ENCODE measurements at places on chromosomes 7 and 10. TPM values are rescaled to one million over a fixed set of nuclear protein-coding genes. Genes with fewer than 3 reads are reported as not detected.

GRCh38 chr7:539731-540411, 20.2 kb upstream of the PDGFA start:
- DNase-seq: no peak

DNA sequence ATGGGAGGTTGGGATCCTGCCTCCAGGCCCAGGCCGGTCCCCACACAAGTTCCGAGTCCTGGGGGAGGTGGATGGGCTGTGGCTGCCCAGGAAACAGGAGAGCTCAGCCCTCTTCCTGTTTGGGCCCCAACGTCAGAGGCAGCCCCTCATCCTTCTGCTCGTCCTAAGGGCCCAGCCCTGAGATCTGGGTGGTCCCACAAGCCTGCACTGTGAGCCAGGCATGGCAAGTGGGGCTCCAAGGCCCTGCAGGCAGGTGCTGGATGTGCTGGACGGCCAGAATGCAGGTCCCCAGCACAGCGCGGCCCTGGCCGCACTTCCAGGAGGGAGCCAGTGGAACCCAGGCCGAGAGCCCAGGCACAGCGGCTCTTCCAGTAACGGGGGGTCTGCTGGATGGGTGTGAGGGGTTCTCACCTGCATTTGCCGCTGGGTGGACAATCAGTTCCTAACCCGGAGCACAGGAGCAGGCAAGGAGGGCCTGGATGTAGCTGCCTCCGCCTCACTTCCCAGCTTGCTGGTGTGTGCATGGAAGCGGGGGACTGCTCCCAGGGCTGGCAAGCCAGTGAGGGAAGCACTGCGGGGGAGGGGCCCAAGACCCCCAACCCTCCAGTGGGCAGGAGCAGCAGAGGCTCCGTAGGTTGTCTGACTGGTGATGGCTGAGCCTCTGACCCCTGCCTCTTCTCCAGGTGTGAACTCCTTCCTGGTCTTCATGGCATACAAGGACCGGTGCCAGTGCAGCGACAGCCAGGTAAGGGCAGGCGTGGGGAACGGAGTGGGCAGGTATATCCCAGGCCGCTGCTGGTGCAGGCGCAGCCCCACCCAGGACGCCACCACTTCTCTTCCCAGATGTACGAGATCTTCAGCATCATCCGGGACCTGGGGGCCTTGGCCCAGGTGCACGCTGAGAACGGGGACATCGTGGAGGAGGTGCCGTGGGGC, 9.7 kb downstream of the DPYSL4 start:
- no peak for DNase-seq

DNA sequence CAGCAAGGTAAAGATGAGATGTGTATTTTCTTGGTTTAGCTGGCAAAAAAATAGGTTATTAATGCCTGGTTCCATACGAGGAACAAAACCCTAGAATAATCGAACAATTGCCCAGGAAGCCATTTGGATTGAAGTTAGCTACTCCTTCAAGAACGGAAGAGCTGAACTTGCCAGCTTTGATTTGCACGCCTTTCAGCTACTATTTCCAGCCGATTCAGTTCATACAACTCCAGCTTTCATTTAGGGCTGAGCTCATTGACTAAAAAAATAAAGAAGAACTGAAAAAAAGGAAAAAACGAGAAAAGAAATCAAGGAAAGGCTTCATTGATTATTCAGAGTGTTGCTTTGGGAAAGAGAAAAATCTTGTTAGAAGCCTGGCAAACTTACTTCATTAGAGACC, 60.4 kb downstream of the PTN start:
- no peak for DNase-seq

- no peak for DNase-seq
Observed at GRCh38 chr10:70333268-70333667, 49.2 kb downstream of the LRRC20 start.

DNA sequence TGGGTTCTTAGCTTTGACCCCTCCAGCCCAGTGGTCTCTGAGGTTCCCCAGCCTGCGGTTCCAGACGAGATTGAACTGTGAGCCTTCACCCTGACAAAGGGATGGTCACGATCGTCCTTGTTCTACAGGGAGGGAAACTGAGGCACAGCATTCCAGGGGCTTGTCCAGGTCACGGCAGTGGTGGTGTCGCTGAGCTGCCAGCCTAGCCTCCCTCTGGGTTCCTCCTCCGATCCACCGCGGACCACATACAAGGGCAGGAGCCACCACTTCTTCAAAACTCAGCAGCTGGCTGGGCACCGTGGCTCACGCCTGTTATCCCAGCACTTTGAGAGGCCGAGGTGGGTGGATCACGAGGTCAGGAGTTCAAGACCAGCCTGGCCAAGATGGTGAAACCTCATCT, 35.8 kb downstream of the ELFN1 start:
- DNase-seq: no peak

GRCh38 chr7:137983323-137984008, 18.4 kb downstream of the CREB3L2 start:
- DNase-seq: no peak

DNA sequence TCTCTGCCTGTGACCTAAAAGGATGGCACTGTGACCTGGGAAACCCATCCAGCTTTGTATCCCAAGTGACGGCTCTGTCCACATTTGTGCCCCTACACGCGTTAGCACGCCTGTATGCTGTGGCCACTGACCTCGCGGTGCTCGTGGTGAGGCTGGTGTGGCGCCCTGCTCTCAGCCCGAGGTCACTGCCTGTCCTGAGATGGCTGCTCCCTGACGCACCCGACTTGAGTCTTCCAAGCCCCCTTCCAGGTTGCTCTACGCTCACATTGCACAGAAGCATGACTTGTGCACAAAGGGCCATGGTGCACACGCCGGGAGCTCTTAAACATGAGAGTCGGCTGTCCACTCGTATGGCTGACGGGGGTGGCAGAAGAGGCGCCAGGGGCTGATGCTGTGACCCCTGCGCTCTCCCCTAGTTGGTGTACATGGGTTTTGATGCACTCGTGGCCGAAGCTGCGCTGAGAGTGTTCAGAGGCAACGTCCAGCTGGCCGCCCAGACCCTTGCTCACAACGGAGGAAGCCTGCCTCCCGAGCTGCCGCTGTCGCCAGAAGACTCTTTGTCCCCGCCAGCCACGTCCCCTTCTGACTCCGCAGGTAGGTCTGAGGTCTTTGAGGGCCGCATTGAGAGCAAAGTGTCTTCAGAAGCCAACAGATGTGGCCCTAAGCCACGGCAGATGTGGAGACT, 33.5 kb downstream of the WDR86 start:
- no peak for DNase-seq

DNA sequence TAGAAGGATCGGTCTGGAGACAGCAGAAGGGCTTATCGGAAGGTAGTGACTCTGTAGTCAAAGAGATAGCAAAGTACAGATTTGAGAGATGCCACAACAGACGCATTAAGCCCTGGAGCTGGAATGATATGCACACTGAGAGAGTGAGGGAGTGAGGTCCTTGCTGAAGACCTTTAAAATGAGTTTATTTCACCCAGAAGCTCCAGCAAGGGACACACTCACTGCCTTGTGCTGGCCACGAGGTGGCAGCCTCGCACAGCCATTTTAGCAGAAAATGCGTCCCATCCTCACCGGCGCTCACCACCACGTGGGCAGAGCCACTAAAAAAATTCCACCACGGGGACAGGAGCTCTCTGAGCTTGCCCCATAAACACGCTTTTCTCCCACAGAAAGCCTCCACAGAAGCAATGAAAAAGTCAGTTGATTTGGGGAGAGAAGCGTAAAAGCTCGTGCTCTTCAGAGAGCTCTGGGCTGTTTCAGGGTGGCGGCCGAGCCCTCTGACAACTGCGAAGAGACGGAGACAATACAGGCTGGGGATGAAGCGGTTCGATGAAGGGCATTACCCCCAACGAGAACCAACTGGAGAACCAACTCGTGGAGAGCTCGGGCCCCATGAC, 163.0 kb upstream of the KLF14 start:
- no peak for DNase-seq

- DNase-seq: no peak
Observed at GRCh38 chr10:102540023-102540422, 36.3 kb downstream of the SUFU start.

- DNase-seq: no peak
Observed at GRCh38 chr10:48551861-48552591, 52.8 kb downstream of the ARHGAP22 start.

DNA sequence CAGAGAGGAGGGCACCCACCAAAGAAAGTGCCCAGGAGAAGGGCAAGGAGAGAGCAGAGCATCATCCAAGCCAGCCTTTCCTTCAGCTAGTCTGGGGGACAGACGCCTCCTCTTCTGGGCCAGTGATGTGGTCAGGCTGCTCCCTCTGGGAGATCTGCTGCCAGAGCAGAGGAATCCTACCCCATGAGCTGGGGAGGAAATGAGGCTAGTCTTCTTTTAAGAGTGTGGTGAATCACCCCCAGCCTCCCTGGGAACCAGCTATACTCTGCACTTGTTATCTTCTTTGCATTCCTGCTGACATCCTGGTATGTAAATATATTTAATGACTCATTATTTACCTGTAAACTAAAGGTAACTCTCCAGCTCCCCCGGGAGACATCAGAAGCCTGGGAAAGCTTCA, 41.6 kb upstream of the EPHB6 start:
- no peak for DNase-seq

GRCh38 chr7:47008461-47008860, 573.5 kb downstream of the TNS3 start:
- DNase-seq: no peak

DNA sequence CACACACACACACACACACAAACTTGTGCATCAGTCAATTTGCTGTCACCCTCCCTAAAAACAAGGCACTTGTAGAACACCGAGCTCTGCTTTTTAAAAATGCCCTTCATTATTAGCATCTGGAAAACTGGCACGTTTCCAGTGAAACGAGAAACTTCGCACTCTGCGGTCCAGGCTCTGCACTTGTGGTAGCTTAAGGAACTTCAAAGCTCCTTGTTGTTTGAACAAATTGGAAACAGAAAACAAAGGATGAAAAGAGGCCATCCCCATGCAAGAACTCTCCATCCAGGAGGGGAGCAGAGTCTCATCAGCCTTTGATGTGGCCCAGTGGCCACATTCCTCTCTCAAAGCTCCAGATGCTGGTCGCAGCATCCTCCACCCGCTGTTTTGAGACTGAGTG, 105.1 kb downstream of the C10orf90 start:
- DNase-seq: no peak

DNA sequence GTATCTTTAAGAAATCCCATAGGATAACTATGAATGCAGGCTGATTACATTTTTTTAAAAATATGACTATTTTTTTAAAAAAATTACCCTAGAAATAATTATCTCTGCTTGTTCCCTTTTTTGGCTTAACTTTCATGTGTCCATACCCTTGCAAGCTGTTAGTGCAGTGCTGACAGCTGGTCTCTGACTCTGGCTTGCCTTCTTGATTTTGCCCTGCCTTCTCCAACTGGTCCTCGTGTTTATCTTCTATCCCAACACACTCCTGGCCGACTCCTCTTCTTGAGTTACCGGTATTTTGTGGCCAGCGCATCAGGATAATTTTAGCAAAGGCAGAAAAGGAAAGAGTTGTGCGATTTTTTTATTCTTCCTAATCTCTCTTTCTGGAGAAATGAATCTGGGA, 111.7 kb upstream of the STARD3NL start:
- DNase-seq: no peak

DNA sequence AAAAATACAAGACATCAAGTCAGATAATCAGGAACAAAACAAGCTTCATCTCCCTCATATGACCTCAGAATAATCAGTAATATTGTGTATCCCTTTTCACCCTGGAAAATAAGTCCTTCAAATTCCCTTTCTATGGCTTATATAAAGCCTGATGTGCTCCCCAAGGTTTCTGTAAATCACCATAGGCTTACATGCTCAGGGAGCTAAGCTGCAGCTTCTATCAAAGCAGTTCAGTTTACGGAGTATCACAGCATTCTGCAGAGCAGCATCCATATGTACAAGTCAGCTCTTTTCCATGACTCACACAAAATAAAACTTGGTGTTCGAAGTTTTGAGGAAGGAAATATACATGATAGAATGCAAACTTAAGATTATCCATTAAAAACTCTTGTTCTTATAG, 225.6 kb downstream of the LRRTM3 start:
- DNase-seq: no peak

GRCh38 chr7:110600956-110601355, 490.0 kb upstream of the LRRN3 start:
- no peak for DNase-seq

GRCh38 chr7:44979481-44980392, 922 bp upstream of the MYO1G start:
- DNase-seq: no peak

GRCh38 chr10:97332591-97333350, 1.8 kb downstream of the FRAT2 start:
- peak; percentile 12 for DNase-seq

DNA sequence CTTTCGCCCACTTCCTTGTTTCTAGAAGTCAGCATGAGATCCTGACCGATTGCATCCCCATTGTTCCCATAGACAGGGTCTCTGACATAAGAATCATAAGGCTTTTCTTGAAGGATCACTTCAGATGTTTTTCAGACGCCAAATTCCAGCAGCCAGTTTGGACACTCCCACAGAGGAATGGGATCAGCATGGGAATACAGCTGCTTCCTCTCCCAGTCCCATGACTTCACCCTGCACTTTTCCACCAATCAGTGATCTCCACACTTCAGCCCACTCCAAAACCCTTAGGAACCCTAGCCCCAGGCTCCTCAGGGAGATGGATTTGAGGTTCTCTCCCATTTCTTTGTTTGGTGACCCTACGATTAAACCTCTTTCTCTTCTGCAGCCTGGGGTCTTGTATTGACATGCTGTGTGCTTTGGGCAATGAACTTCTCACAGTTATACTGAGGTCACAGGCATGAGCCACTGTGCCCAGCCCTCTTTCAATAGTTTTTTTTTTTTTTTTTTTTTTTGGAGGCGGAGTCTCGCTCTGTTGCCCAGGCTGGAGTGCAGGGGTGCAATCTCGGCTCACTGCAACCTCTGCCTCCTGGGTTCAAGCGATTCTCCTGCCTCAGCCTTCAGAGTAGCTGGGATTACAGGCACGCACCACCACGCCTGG, 52.8 kb upstream of the CHST3 start:
- DNase-seq: no peak

GRCh38 chr7:55367283-55367840, 2.2 kb downstream of the LANCL2 start:
- no peak for DNase-seq

DNA sequence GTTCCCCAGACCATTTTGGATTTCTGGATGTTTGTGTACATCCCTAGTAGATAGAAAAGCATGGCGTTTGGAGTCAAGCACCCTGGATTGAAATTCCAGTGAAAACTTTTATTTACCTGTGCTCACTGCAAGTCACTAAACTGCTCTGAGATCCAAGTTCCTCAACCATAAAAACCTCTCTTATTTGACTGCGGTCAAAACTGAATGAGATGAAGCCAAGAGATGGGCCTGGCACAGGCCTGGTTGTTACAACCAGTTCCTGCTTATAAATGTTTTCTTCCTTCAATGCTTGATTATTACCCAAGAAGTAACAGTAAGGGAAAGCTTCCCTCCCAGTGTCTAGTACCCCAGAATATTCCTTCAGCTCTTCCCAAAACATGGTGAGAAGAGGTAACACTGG, 70.9 kb upstream of the HPS1 start:
- DNase-seq: no peak

Gene NUP42
- total RNA-seq: 19.2 TPM

Gene ENTPD7
- total RNA-seq: 5.3 TPM

Gene PDIA4
- 42.5 TPM for total RNA-seq

Gene OR9A2
- not detected for total RNA-seq

Gene TPST1
- 36.3 TPM for total RNA-seq

Gene IL6
- total RNA-seq: 6.3 TPM

Gene SLC39A12
- total RNA-seq: not detected

Gene SP8
- not detected for total RNA-seq

Gene SUV39H2
- 3.0 TPM for total RNA-seq

Gene SYNPO2L
- not detected for total RNA-seq

Gene RBP3
- total RNA-seq: not detected

Gene TAC1
- 23.6 TPM for total RNA-seq

Gene GNAT3
- total RNA-seq: not detected

Gene DENND10
- total RNA-seq: 51.0 TPM

Gene MUC12
- not detected for total RNA-seq

Gene ZNHIT1
- 94.7 TPM for total RNA-seq
